ENCODE measurements at places on chromosomes 6 and 20.

- DNase-seq = no peak
Measured at GRCh38 chr20:42524058-42524457, 665.6 kb downstream of the PTPRT start.

DNA sequence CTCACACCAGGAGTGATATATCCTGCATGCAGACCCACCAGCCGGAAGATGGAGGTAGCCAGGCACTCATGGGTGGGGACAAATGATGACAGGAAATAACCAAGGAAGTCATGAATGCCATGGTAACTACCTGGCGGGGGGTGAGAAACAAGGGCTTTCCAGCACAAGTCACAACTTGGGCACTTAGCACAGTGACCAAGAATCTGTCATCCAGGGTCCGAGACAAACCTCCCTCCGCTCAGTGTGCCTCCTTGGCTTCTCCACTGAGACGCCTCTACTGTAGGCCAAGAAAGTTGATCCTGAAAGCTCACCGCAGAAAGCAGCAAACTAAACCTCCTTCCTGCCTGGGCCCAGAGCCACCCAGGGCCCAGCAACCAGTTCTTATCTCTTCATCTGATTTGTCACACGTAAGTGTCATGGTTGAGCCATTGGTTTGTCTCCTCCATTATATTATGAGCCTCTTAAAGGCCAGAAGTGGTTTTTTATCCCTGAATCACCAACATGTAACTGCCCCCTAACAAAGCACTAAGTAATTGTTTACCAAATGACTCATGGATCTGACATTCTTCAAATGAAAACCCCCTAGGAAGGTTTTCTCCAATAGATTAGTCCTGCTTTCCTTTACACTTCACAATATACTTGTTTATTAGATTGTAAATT, 84.3 kb upstream of the TAB2 start:
- peak; percentile 81 for DNase-seq

DNA sequence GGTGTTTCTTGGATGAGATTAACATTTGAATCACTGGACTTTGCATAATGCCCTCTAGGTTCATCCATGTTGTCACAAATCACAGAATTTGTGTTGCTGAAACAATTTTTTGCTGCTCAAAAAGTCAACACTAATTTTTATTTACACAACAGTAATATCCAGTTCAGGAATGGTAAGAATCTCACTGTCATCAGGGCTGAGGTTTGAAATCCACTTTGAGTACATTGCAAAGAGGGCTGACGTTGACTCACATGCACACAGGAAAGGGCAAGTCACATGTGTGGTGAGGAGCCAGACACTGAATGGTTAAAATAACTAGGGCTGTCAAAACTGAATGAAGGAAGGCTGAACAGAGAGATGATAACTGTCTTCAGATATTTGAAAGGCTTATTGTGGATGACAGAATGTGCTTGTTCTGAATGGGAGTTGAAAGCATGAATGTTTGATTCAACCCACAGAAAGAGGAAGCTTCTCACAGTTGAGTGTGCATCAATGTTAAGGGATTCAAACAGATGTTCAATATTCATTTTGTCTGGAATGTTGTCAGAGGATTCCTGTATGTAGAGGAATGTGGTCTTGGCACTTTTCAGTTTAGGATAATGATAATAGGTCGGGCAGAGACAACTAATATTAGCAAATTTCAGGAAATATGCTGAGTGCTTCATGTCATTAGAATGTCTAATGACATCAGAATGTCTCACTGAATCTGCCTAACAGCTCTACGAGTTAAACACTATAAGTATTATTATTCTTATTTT, 3.6 kb upstream of the ADGRG6 start:
- DNase-seq = no peak

GRCh38 chr6:168441434-168442391, 729 bp downstream of the SMOC2 start:
- DNase-seq = no peak

DNA sequence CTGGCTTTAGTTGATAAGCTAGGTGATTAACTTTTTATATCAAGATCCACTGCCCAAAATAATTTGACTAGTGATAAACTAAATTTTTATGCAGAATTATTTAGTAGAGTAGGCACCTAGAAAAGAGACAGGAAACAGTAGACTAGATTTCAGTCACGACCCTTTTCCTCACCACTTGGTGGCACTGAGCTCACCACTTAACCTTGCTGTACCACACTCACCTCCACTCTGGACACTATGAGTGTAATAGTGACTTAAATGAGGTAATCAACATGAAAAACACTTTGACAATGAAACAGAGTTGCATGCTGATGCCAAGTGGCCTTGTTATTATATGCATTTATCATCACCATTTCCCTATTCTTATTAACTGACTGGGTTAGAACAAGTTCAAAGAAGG, 730.4 kb downstream of the KIF16B start:
- DNase-seq = no peak

- peak; percentile 66 for DNase-seq
Measured at GRCh38 chr6:14799928-14800327, 445.9 kb upstream of the JARID2 start.

DNA sequence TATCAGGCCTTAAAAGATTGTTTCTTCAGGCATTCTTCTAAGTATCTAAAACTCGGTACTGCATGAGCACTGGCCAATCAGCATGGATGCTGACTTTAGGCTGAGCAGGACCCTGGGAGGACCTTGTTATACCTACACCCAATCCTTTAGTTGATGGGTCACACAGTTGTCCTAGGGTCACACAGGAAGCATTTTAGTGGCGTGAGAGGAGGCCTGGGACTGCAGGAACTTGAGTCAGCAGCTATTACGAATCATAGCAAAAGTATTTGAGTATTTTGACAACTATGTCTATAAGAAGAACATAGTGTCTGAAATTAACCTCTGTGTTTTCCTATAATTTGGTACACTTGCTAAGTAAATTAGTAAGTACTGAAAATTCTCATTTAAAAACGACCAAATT, 741.4 kb downstream of the HACE1 start:
- no peak for DNase-seq

DNA sequence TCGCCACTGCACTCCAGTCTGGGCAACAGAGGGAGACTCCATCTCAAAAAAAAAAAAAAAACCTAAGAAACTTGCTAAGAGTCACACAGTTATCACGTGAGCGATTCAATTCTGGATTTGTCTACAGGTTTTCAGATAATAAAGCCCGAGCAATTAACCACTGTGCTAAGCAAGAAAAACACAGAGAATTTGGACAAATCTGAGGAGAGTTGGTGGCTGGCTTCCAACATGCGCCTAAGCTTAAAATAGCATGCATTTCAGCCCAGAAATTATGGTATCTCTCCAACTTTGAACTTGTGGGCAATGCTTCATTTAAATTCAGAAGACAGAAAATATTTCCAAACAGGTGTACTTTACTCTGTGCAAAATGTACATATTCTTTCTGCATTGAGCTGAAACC, 232.9 kb downstream of the TSHZ2 start:
- no peak for DNase-seq

DNA sequence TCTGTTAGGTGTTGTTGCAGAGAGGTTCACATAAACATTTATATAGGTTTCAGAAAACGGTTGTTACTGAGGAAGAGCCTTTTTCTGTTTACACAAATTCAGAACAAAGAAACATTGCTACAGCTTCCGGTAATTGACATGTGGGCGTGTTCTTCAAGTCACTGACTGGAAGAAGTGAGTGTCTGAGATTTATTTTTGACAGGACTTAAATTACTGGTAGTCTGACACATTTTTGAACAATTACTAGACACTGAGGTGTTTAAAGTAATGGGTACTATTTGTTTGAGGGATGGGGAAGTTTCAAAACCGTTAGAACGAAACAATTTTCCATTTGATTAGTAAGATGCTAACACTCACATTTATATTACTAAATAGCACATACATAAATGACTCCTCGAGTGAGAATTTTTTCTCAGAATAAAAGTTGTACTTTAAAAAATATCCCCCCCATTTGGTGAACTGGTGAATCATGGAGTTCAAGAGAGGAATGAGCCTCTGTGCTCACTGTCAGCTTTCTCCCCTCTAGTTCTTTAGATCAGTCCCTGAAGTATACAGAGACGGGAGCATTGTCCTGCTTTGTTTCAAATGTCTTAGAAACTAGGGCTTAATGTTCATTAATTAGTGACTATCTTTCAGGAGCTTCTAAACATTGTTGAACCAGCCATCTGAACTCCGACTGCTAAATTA, 98.7 kb downstream of the TSHZ2 start:
- peak; percentile 86 for DNase-seq

- DNase-seq = no peak
Measured at GRCh38 chr20:48583171-48583570, 244.6 kb downstream of the PREX1 start.

- no peak for DNase-seq
Measured at GRCh38 chr20:52817981-52818380, 154.2 kb upstream of the TSHZ2 start.

DNA sequence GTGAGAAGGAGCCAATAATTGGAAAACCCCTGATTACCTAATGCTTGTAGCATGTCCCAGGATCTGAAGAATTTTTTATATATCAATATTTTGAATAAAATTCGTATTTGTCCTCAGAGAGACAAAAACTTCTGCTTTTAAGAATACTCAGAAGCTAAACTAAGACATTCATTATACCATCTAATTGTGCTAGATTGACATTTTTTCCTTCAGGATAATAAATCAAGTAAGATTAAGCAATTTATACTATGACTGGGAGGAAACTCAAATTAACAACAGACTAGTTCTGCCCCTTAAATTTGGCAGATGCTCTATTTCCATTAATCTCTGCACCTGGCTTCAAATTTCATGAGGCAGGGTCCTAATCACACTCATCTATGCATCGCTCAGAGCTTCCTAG, 291.4 kb downstream of the PLCB1 start:
- no peak for DNase-seq

DNA sequence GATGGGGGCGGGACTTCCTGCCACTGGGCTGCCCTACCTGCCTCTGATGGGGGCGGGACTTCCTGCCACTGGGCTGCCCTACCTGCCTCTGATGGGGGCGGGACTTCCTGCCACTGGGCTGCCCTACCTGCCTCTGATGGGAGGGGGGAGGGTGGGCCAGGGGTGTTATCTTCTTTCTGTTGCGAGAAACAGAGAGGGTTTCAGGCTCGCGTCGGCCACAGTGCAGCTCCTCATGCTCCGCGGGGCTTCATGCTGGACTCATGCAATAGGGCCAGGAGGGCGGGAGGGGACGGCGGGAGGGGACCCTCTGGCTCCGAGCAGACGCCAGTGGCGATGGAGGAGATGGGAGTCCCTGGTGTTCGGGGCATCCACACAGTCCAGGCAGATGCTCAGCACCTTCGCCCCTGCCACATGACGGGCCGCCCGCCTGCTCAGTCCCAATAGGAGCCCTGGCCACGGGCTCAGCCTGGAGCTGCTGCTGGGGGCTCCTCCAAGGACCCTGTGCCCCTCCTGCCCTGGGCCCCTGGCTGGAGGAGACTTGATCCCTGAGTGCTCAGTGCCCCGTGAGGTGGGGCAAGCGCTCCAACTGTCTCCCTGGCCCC, 48.8 kb upstream of the CHRNA4 start:
- no peak for DNase-seq

DNA sequence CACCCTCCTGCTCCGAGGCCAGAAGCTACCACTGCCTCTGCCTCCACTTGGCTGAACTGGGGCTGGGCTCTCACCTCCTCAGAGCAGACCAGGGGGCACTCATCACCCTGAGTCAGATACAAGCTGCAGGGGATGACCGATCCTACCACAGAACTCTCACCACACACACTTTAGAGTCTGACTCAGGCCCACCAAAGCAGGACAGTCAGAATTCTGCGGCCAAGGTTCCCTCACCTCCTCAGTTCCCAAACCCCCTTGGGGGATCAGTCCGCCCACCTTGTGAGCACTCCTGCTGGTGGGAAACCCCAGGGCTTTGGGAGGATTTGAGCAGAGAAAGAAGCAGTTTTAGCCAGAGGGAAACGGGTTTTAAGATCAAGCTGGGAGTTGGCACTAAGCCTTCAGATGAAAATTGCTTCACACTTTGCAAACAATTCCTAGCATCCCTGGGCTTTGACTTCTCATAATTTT, 587.8 kb upstream of the JAG1 start:
- no peak for DNase-seq

- DNase-seq = peak; percentile 58
Measured at GRCh38 chr6:137944793-137945498, 77.9 kb downstream of the TNFAIP3 start.
